ENCODE measurements at places on chromosomes 1 and 21. TPM values are rescaled to one million over a fixed set of nuclear protein-coding genes. Genes with fewer than 3 reads are reported as not detected.

GRCh38 chr1:14804626-14805025 is 206.1 kb downstream of the KAZN start:
- DNase-seq, result no peak

DNA sequence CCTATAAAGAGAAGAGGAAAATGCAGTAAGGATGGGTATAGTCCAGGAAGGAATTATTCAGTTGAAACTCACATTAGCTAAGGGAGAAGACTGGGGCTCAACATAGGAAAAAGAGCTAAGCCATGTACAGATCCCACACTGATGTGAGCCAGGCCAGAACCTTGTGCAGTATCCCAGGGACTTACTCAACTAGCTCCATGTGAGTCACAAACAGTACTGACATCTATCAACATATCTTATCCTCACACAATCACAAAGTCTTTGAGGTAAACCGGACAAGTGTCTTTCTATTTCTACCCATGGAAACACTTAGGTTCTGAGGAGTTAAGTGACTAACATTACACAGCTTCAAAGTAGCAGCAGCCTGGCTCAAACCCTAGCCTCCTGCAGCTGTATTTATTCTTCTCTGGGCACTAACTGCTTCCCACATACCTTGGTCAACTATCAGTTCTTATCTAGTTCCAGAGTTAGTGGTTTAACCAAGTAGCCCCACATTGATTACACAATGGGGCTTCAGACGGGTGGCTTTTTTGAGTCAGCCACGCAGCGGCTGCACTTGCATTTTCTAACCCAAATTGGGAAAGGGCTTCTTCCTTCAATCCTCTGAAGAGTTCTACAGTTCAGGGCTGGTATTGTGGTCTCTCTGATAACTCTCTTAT is 9.5 kb downstream of the CD5L start:
- DNase-seq, result no peak

DNA sequence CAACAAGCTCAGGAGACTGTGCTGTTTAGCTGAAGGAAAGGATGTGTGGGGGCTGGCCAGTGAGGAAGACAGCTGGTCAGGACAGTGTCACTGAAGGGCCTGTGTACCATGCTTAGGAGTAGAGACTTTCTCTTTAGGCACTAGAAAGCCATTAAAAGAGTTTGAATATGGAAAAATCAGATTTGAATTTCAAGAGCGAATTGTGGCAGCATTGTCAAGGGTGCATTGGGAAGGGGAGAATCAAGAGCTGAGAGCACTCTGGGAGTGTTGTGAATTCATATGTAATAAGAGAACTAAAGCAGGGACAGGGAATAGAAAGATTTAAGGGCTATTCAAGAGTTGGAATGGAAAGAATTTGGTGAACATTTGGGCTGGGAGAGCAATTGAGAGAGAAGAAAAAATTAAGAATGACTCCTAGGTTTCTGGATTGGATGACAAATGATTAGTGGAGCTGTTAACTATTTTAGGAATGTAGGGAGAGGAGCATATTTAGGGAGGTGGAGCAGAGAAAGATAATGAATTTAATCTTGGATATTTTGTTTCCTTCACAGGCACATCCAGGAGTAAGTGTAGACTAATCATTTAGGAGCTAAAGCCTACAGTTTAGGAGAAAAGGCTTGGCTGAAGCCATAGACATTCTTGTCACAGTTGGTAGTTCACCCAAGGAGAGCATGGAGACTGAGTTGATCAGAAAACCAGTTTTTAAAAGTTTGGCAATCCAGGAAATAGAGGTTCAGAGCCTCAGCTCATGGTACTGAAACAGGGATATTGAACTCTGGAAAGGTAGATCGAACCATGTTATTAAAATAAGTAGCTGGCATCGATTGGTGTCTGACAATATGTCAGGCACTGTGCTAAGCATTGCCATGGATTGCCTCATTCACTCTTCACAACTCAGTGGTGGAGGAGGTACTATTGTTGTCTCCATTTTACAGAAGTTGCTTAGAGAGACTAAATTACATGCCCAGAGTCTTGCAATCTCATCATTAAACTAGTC is 23.1 kb upstream of the TOR3A start:
- DNase-seq, result peak; percentile 19

The PCAT6 gene
- not detected for total RNA-seq

DNA sequence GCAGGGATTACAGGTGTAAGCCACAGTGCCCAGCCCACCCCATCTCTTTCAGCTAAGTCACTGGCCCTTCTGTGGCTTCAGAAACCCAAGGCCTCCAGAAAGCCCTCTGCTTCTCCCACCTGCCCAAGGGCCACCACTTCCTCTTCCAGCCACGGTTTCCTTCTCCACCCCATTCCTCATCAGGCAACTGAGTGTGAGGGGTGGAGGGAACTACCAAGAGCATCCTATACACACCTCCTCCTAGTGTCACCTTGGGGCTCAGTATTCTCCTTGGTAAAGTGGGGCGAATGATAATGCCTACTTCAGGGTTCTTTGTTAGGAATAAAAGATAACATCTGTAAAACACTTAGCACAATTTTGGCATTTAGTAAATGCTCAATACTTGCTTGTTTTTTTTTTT is 30.0 kb downstream of the KNCN start:
- DNase-seq, result no peak

GRCh38 chr1:103949779-103950178 is 200.1 kb downstream of the AMY1C start:
- DNase-seq, result no peak

GRCh38 chr1:181100015-181100905 is 11.8 kb downstream of the IER5 start:
- no peak for DNase-seq

DNA sequence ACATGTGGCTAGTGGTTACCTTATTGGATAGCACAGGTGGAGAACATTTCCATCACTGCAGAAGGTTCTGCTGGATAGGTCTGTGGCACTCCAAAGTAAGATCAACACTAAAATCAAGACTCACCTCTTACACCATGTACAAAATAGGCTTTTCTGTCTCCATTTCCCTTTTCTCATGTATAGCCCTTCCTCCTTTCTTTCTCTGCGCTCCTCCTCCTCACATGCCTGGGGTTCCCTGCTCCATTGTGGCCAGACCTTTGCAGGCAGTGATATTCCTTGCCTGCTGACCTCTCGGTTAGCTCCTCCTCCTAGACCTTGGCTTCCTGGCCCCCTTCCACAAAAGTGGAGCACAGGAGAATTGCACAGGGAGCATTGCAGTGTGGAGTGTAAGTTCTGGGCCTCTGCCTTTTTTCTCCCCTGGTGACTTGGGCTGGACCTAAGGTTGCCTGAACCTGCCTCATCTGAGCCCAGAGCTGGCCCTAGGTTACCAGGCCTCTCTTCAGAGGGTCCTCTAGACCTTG is 33.2 kb upstream of the RBM15 start:
- no peak for DNase-seq

- DNase-seq, result no peak
Measured at GRCh38 chr1:39082010-39082799, 56.1 kb downstream of the NDUFS5 start.

- DNase-seq, result peak; percentile 50
Measured at GRCh38 chr1:35298464-35298863, 30.0 kb downstream of the ZMYM4 start.

The KCNH1 gene
- 1.6 TPM for total RNA-seq

DNA sequence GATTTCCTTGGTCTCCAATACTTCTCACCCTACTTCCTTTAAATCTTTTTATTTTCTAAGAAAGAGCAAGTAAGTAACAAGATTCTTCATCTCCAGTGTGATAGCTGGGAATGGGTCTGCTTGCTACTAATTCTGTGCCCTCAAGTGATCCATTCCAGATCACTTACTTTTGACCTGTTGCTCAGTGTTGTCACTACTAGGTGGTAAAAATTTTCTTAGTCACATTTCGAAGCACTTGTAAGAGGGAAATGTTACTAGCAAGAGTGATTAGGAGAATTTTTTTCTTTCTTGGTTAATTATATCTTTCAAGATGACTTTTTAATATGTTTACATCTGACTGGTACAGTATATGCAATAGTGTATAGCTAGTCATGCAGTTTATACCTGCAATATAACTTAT is 2.2 kb downstream of the UBAP2L start:
- DNase-seq, result no peak

The HTR6 gene
- total RNA-seq, result not detected

The ST6GALNAC5 gene
- total RNA-seq, result 2.1 TPM

The FALEC gene
- not detected for total RNA-seq

- peak; percentile 90 for DNase-seq
Measured at GRCh38 chr21:34845521-34846451, 177.0 kb downstream of the CLIC6 start.

DNA sequence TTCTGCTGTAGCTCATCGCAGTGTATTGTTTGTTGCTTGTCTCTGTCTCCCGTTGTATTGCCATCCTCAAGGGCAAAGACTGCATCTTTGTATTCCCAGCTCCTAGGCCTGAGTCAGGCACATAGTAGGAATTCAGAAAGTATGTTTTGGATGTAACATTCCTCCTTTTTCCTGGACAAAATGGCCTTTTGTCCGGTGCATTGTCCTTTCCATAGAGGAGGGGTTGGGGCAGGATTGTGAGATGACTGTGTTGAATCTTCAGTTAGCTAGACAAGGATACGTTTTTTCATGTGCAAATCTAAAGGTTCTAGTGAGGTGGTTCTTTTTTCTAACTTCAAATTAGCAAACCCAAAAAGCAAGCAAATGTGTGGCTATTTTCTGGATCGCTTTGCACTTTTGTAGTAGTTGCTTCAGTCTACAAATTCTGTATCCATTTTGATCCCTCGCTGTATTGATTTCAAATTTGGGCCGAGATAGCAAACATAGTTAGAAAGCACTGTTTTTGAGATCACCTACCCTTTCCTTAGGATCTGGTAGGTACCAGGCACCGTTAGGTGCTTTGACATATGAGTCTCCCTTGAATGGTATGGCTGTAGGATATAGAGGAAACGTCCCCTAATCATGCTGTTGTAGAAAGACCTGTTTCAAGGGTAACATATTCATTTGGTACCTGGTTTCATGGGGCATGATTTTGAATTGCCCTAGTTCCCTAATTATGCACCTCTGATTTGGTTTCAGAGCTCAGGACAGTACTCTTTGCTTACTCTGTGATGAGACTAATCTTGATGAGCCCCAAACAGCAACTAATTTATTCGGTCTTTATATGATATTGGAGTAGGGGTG is 1.2 kb downstream of the PPP1R8 start:
- no peak for DNase-seq

Data from RPMI7951 (cell line).